ENCODE measurements at places on chromosomes 2 and 18.

DNA sequence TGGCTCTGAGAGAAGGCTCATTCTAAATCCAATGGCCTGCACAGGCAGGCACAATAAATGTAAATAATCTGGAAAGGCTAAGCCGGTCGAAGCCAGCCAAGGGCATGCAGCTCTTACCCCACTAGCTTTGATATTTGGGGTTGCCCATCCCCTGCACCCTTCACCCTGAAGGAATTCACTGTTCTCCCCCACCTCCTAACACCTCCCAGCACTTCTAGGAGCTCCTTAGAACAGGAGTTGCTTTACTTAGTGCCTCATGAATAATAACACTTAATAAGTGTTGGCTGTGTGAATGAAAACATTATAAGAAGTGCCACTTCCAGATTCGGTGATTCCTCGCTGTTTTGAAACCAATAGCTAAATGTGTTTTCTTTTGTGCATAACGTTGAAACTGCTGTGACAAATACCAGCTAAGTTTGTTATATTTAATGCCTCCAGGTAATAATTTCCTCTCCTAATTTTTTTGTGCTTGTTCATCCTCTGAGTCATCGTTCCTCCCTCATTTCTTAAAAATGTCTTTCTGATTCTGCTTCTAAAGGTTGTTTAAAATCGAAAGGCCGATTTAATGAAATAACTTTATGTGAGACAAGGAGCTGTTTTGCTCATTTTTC, 458.8 kb downstream of the METTL4 start:
- DNase-seq = no peak

DNA sequence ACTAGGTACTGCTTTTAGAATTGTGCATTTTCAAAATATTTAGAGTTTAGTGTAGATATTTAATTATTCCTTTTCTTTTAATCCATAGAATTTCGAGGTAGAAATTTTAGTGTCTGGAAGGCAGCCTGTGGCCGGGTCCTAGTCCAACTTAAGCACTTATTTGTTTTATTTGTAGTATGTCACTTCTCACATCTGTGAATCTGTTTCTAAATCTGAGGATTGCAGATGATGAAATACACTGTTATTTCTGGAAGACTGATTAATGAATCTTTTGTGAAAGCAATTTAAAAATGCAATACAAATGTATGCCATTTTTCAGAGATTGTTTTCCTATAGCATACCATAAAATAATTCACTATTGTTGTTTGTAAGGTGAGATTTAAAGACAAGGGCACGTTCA, 483.9 kb upstream of the TRIB2 start:
- no peak for DNase-seq

DNA sequence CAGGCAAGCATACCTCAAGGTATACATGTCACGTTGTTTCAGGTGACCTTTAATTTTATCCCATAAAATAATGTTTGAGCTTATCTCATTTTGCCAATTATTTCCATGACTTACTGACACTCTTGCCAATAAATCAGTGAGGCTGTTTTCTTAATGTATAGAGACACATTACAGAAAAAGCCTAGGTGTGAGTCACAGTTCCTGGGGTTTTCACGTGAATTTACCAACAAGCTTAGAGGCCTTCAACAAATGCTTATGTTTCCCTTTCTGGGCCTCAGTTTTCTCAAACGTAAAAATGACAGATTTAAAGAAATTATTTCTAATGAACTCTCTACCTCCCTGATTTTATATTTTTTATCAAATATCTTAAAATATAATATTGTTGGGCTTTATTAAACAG, 517.5 kb upstream of the SPHKAP start:
- DNase-seq = no peak

- no peak for DNase-seq
Measured at GRCh38 chr2:232667989-232668583, 29.0 kb upstream of the GIGYF2 start.

DNA sequence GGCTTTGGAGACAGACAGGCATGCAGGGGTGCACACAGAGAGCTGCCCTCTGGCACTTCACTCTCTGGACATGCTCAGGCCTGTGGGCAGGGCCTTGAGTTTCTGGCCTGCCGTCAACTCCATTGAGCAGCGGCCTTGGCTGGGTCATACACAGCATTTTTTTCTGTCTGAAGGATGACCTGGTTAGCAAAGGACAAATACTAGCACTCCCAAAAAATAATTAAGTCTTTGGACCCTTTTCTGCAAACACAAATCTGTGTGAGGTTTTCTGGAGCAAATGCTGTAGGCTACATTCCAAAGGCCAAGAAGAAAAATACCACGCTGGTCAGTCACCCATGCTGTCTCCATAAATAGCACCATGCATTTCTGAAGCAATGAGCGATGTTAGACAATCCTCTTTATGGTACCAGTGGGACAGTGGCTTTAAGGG, 124.7 kb upstream of the CTAGE1 start:
- no peak for DNase-seq

GRCh38 chr18:13587937-13588336, 138.4 kb downstream of the FAM210A start:
- no peak for DNase-seq

- DNase-seq = no peak
Measured at GRCh38 chr2:167842047-167842446, 405.3 kb downstream of the STK39 start.

GRCh38 chr2:240639566-240639965, 14.3 kb downstream of the GPR35 start:
- no peak for DNase-seq

- DNase-seq = no peak
Measured at GRCh38 chr2:41998186-41999127, 49.4 kb upstream of the PKDCC start.
